A172 (cell line): ENCODE measurements at places on chromosomes 11 and 22. TPM values are rescaled to one million over a fixed set of nuclear protein-coding genes. Genes with fewer than 3 reads are reported as not detected.
A peak's percentile ranks its signal among the peaks of the same experiment; 100 is the strongest.

- no peak for DNase-seq
Observed at GRCh38 chr11:3837793-3838192, 3.0 kb downstream of the RHOG start.

Gene MYBPC3
- total RNA-seq, result not detected in 2 replicates

DNA sequence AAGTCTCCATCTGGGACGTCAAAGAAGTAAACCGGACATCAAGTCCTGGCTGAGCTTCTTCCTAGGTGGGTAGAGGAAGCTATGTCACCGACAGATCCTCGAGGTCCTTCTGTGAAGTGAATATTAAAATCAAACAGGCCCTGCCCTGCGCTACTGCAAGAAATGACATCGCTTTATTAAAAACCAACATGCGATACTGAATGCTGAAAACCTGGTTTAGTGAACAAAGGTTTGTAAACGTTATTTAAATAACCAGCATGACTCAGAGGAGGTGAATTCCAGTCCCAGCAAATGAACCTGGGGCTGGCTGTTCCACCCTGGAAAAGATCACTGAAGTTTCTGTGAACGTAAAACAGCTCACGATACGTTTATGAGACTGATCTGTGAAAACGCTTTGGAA lies 645 bp downstream of the RTCB start:
- DNase-seq, result peak; percentile 9

DNA sequence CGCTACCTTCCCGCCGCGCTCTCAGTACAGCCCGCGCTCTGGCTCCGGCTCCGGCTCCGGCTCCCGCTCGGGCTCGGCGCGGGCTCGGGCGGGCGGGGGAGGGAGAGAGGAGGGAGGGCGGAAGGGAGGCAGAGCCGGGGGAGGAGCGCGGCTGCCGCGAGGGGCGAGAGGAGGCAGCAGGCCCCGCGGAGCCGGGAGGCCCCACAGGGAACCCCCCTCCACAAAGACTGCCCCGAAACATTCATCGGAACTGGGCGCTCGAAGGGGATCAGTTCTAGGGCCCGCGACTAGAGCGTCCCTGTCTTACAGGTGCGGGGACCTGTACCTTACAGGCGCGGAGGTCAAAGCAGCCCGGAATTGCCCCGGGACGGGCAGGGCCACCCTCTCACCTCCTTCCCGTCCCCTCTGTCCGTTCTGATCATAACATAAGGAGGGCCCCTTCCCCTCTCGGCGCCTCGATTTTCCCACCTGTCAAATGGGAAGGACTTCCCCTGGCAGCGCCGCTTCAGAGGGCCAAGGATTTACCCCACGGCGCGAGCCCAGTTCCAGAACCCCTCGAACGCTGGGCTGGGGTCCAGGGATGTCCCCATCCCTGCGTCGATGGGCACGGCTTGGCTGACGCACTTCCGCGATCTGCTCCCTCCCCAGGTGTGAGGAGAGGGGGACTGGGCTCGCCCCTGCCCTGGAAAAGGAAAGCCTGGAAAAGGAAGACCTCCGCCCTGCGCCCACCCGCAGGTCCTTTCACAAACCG lies at the start of gene SHISA8:
SHISA8 (minus strand) TSS at position 40 of the 751 bp plus-strand sequence. CDS start 407 bp downstream, outside the sequence.
- no peak for DNase-seq

DNA sequence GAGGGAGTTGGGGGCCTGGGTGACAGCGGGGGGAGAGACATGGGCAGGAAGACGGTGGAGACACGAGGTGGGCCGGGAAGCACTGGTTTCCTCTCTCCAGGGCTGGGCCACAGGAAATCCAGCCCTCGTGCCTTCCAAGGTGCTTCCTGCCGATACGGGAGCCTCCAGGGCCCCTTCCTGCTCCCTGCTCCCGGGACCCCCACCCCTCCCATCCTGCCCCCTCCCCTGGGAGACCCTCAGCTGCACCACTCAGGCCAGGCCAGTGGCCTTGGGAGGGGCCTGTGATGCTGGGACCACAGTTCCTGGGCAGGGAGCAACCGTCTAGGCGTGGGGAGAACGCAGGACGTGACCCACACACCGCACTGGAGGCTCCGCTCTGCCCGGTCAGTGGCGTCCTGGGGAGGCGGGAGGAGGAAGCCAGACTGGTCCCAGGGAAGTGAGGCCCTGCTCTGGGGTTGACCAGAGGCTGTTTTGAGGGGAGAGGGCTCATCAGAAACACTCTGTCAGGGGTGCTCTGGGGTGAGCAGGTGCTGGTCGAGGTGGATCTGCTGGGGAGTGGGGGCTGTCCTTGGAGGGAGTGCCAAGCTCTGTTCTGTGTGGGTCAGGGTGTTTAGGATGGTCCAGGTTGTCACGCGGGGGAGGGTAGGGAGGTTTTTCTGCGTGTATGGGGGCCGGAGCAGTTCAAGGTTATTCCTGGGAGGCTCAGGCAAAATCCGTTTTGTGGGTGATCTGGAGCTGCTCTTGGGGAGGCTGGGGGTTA lies at the start of gene SHANK3:
SHANK3 (plus strand) TSS at position 353 of the 760 bp plus-strand sequence.
- no peak for DNase-seq

GRCh38 chr11:60130496-60130895 lies 42.0 kb downstream of the MS4A2 start:
- peak; percentile 37 for DNase-seq

Gene DEPDC5
- 1.9 and 5.8 TPM in 2 replicates for total RNA-seq

- no peak for DNase-seq
Observed at GRCh38 chr11:69312453-69313404, 18.8 kb downstream of the MYEOV start.

DNA sequence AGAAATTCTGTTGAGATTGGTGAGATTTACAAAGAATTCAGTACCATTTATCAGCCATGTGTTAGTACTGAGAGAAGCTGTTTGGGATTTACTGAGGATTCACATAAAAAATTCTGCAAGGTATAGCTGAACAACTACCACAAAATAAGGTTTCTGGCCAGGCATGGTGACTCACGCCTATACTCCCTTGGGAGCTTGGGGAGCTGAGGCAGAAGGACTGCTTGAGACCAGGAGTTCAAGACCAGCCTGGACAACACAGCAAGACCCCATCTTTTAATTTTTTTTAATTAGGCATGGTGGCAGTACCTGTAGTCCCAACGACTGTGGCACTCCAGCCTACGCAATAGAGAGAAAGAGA lies 86.7 kb downstream of the SIK3 start:
- peak; percentile 49 for DNase-seq

Gene GDPD4
- not detected in 2 replicates for total RNA-seq

Gene TTC9C
- total RNA-seq, result 41.0 and 69.6 TPM in 2 replicates

GRCh38 chr11:11946878-11947277 lies 61.5 kb downstream of the DKK3 start:
- DNase-seq, result no peak

DNA sequence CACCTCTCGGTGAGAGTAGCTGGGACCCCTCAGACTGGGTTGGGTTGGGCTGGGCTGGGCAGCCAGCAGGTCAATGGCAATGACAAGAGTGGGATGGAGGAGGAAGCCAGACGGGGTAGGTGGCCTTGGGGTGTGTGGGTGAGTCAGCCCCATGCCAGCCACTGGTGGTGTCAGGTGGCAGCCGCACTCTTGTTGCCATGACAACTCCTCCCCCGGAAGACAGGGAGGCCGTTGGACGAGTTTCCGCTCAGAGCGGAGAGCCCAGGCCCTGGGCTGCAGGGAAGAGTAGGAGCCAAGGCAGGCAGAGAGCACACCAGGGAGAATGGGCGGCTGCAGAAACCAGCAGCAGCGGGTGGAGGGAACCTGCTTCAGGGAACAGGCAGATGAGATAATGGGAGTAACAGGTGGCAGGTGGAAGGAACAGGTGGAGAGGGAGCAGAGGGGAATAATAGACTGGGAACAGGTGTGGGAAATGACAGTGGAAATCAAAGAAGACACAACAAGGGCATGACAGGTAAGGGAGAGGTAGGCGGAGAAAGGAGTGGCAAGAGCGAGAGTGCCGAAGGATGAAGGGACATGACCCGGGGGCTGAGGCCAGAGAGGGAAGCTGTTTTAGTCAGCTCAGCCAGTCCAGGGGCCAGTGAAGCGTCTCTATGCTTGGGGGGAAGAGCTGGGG lies 8.7 kb downstream of the SPTBN2 start:
- peak; percentile 94 for DNase-seq

GRCh38 chr11:74693531-74693930 lies 37.7 kb downstream of the CHRDL2 start:
- no peak for DNase-seq

DNA sequence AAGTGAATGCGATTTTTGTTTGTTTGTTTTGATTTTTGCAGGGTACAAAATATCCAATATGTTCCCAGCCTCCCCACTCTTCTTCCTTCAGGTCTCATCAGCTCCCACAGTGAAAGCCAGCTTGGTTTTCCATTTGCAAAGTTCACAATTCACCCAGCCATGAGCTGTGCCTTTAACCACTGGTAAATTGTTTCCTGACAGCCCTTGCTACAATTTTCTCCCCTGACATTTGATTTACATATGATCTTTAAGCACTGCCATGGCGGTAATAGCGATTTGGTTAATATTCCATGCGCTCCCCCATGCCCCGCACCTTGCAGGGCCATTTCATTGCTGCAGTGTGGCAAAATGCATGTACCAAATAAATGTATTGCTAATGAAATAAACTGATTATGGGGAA lies 385.9 kb downstream of the MIAT start:
- no peak for DNase-seq

- no peak for DNase-seq
Observed at GRCh38 chr22:29345932-29346331, 30.4 kb upstream of the RASL10A start.

DNA sequence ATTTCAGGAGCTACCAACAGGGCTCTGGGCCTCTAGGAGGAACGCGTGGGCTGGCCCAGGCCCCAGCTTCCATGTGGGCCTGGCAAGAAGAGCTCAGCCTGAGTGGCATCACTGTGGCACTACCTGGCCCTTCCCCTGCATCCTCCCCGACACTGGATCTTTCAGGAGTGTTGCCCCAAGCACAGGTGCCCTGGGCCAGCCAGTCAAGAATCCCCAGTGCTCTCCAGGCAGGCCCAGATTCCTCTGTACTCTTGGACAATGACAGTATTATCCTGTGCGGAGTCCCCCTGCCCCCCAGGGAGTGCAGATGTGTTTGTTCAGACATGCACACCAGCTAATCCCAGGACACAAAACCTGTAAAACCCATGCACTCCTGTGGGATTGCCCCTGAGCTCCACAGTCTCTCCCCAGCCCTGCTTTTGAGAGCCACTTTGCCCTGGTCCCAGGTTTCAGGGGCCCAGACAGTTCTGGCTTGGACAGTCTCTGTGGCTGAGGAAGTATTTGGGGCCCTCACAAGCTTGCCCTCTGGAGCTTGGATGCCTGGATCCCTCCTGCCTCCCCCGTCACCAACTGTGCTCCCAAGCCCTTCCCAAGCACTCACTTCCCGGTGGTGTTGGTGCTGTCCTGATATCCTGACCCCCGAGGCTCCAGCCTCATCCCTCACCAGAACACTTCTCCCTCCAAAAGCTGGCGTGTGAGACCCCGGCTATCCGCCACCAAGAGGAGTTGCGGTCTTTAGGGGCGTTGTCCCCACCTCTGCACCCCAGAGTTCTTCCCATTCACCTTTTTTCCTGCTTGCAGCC lies 39.9 kb downstream of the KCNC1 start:
- DNase-seq, result no peak

Gene TRPM5
- total RNA-seq, result not detected in 2 replicates

GRCh38 chr22:37054600-37055365 lies 3.2 kb downstream of the KCTD17 start:
- DNase-seq, result no peak

GRCh38 chr11:64036087-64037026 lies 626 bp downstream of the FLRT1 start:
- peak; percentile 17 for DNase-seq

Gene CHRM1
- 0.02 TPM in 1 of 2 replicates, not detected in the other for total RNA-seq

DNA sequence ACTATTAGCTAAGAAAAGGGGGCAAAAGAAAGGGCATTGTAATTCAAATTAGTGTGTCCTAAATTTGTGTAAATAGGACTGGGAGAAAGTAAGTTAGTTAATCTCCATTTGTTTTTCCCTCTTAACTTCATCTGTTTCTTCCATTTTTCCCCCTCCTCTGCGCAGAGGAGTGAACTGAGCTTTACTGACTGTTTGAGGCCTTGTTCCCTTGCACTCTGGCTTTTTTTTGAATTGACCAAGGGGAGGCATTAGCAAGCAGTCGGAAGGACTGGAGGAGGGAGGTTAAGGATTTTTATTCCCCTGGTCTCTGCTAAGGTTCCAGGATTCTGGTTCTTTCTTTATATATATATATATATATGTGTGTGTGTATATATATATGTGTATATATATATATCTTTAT lies 15.2 kb upstream of the FANCF start:
- DNase-seq, result no peak

DNA sequence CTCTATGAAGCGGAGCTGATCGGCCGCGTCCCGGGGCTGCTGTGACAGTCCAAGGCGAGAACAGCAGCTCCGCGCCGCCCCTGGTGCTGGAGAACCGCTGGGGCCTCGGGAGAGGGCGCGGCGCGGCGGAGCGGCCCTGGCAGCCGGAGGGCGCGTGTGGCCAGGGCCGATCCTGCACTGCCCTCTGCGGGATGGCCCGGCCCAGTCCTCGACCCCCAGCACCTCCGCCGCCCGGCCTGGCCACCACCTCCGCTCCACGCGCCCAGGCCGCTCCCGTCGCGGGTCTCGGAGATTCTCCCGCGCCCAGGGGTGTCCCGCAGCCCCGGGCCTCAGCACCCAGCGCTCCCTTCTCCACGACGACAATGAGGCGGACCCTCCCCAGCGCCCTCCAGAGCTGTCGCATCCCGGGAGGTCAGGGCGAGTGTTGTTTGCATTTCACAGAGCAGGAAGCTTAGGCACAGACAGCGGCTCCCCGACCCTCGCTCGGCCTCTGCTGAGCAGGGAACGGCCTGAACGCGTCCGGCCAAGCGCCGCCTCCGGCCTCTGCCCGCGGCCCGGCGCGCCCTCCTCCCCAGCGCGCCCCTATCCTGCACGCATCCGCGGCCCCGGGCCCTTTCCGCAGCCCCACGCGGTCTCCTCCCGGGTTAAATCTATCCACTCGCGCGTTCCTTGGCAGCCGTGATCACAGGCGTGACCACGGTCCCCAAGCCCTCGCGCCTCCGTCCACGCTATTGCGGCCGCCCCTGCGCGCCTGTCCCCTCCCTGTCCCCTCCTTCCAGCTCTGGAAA lies 109.7 kb downstream of the WNT7B start:
- no peak for DNase-seq

Gene OR10AG1
- not detected in 2 replicates for total RNA-seq

Gene E2F8
- total RNA-seq, result 6.5 and 8.2 TPM in 2 replicates

- DNase-seq, result no peak
Observed at GRCh38 chr11:120565466-120566155, 54.1 kb downstream of the GRIK4 start.

Gene RRM1
- total RNA-seq, result 251 and 260 TPM in 2 replicates

DNA sequence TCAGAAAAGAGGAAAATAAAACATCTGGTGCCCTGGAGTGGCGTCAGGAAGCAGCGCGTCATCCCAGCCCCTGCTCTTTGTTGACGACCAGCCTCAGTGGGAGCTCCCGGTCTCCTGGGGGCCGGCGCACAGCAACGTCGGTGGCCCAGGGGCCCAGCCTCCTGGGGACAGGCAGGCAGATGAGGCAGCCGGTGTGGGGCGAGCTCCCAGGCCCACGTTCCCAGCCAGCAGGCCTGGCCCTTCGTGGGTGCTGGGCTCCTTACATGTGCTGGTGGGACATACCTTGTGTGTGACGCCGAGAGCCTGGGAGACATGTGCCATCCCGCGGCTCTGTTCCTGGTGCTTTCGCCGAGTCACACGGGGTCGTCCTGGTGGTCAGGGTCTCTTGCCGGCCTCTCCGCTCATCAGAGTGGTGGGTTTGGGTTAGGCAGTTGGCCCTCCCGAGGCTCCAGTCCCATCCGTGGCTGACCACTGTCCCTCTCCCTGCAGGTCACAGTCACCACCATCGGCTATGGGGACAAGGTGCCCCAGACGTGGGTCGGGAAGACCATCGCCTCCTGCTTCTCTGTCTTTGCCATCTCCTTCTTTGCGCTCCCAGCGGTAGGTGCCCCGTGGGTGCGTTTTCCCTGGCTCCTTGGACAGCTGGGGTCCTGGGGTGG lies 116.7 kb downstream of the KCNQ1OT1 start:
- DNase-seq, result no peak
